CD8-positive, alpha-beta memory T cell (primary cell): ENCODE measurements at places on chromosomes 2 and 18. TPM values are rescaled to one million over a fixed set of nuclear protein-coding genes. Genes with fewer than 3 reads are reported as not detected.

CMPK2 gene
- 0.62 TPM for total RNA-seq

TEX261 gene
- total RNA-seq: 95.4 TPM

ZBTB7C gene
- 0.13 TPM for total RNA-seq

MYL1 gene
- not detected for total RNA-seq

TTC27 gene
- 41.7 TPM for total RNA-seq

TAF4B gene
- 18.7 TPM for total RNA-seq

CCDC85A gene
- total RNA-seq: not detected

STPG4 gene
- not detected for total RNA-seq

- no peak for DNase-seq
Observed at GRCh38 chr2:28610583-28611201, 114.8 kb downstream of the PLB1 start.

DNA sequence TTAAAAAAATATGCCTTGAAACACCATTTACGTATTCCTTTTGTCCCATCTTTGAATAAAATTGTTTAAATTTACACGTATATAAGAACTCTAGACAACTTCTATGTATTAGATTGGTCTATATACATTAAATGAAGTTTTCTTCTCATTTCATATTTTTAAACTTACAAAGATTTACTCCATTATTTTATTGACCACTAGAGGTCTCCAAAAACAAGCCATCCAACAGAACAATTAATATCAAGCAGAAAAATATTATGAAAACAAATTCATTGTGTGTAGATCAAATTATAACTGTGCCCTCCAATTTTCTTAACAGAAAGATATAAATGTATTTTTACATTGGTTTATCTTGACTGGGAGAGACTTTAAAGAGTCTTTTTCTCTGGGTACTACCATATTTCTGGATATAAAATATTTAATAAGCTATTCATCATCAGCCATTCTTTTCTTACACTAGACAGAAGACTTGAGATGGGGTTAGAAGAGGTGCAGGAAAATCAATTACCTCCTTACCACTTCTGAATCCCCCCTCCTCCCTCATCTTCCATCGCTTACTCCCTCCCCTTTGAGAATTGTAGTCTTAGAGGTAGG lies 66.5 kb downstream of the DPP4 start:
- DNase-seq: peak; percentile 40

DNA sequence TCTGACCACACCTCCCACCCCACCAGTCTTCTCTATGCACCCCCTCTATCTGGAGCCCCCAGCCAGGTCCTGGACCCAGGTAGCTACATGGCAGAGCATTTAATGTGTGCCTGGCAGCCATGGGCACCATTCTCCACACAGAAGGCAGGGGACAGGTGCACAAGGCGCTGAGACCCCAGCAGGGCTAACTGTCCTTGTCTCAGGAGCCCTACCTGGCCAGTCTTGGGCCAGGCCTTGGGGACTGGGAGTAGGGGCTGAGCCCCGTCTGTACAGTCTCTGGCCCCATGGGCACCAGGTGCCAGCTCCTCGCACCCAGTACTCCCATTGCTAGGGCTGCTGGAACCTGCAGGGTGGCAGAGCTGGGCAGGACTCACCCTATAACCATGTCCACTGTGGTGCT lies 2.9 kb downstream of the GNLY start:
- no peak for DNase-seq

- DNase-seq: no peak
Observed at GRCh38 chr18:59518705-59519104, 159.6 kb upstream of the LMAN1 start.

GRCh38 chr2:162013514-162014475 lies 60.2 kb downstream of the DPP4 start:
- DNase-seq: no peak

DNA sequence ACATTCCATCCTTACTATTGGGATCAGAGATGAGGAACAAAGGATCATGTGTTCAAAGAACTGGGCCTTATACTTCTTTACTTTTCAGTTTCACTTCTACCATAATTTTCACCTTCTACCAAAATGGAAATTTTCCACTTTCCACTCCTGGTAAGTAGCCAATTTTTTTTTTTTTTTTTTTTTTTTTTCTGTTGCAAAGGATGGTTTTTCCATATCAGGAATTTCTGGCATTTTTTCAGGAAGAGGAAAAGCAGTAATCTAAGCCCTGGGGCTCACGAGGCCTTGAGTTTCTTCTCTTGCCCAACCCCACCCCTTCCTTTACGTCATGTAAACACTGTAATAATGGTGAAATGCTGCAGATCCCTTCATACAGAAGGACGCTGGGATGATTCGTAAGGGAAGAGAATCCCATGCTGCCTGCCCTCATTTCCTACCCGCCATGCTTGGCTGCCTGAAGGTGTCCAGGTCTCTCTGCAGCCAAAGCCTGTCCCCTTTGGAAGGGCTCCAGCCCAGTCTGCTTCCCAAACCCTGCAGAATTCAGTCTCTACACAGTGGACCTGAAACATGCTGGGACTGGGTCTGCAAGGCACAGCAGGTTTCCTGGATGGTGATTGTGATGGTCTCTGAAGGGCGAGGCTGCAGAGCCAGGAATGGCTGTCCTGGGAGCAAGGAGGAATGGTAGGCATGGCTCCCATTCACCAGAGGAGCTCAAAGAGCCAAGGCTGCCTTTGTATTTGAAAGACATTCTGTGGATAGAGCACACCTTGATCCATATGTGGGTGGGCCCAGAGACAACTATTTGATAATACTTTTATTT lies 57.0 kb downstream of the EFR3B start:
- no peak for DNase-seq

GRCh38 chr2:42327125-42327524 lies 33.9 kb downstream of the COX7A2L start:
- DNase-seq: no peak

- no peak for DNase-seq
Observed at GRCh38 chr18:68722821-68723220, 7.9 kb upstream of the TMX3 start.

GRCh38 chr18:58201733-58202730 lies 158.0 kb downstream of the NEDD4L start:
- DNase-seq: no peak

GRCh38 chr2:158191076-158191895 lies 89.6 kb downstream of the UPP2 start:
- DNase-seq: no peak

GRCh38 chr2:12923907-12924610 lies 207.3 kb downstream of the TRIB2 start:
- DNase-seq: no peak

DNA sequence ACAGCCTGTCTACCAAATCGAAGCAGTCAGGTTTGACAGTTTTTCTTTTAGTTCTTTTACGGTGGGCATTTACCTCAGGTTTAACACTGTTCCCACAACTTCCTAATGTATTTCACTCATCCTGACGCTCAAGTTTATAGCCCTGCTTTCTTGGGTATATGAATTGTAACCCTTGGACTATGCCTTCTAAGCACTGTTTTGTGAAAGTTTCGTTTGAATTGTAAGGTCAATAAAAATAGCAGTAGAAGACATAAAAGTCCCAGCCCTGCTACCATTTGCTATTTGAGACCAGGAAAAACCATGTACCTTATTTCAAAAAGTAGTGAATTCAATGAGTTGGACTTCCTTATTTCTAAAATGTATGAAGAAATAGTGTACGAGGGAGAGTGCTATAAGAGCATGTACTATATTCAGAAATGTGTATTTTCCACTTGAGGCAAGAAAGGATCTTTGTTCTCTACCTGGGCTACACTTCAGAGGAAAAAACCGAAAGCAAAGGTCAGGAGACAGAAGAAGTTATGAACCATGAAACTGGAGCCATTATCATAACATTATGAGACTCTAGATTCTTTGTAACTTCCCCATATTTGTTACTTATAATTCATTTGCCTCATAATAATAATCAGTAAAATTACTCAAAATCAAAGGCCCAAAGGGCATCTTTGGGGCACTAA lies 1.9 kb upstream of the ZC3H15 start:
- DNase-seq: no peak

DNA sequence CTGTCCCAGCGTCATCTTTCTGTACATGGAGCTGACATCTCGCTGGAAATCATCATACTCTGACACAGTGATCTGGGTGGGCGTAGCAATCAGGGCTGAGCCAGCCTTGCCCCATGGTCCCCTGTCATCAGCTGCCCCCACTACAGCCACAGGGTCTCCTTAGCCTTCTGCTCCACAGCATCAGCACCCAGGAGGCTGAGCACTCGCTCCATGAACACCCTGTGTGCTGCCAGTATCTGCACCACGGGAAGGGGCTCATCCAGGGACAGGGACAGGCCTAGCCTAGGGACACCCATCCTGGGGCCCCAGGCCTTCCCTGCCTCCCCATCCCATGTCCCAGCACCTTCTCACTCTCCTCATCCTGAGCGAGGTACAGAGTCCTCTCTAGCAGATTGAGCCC lies 11.4 kb downstream of the ALPG start:
- DNase-seq: no peak
